ENCODE measurements at places on chromosomes 6 and 20. TPM values are rescaled to one million over a fixed set of nuclear protein-coding genes. Genes with fewer than 3 reads are reported as not detected.

DNA sequence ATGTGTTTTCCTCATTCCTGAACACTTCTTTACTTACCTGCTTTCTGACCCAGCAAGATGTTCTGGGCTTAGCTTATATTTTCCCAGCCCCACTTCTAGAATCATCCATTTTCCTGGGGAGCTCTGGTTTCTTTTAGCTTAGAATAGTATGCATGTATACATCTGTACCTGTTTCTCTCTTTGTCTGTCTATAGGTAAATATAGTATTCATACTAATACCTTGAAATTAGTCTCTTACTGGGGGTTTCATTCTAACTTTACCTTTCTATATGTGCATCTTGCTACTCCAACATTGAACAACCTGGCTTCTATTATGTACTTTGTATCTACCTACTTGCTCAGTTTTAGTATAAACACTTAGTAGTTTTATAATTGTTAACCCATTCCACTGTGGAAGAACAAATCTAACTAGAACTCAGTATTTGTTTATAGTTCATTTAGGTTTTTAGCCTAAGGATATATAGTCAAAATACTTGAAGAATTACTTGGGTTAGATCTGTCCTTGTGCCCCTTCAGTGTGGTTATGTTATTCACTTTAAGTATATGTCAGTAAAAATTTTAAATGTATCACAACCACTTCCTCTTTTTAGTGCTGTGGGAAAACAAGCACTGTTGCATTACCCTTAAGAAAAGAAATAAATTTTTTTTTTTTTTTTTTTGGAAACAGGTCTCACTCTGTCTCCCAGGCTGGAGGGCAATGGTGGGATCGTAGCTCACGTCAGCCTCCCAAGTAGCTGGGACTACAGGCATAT is 54.0 kb downstream of the ASXL1 start:
- no peak for DNase-seq

DNA sequence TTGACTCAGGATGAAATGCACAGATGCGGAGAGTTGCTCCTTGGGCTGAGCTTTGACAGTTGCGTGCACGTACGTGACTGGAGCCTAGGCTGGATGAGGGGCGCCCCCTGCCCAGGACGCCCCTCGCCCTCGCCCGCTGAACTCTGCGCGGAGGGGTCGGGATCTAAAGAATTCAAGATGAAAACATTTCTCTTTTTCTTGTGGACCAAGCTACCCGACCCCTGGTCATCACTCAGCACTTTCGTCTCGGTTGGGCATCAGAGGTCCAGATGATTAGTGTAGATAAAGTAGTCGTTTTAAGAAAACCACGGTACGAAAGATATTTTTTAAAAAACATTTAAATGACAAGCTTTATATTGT is 700 bp downstream of the DTD1 start:
- no peak for DNase-seq

DNA sequence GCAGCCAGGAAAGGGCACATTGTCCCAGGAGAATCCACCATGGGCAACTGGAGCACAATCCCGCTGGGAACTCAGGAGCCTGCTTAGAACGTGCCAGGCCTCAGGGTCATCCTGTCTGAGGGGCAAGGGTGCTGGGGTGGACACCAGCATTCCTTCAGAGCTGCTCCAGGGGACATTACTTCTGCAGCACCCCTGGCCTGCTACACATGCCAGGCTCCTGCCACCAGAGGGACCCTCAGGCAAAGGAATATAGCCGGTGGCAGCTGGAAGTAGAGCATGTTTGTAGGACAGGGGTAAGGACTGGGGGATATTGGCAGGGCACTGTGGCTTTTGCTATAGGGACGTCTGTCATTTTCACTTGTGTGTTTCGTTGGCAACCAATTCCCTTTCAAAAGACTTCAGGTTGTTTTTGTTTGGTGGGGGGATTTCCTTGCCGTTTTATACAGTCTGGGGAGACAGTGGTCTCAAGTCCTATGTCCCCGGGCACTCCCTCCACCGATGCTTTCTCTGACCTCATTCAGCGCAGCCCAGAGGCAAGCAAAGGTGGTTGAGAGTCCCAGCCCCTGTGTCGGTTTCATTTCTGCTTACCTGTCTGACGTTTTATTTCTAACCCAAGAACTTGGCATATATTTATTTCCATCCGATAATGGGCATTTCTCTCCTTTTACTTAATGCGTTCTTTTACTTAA is 130.8 kb downstream of the JPH2 start:
- DNase-seq, result no peak

GRCh38 chr6:28258877-28259777 is at the start of gene NKAPL:
NKAPL (plus strand) TSS chr6:28259297; CDS start chr6:28259372, 75 bp downstream.
- no peak for DNase-seq

GRCh38 chr6:51250317-51250716 is 431.6 kb downstream of the TFAP2B start:
- no peak for DNase-seq

The SMOC2 gene
- not detected for total RNA-seq

The ETV7 gene
- 2.6 TPM for total RNA-seq

The DNMT3B gene
- 0.30 TPM for total RNA-seq
